Hematopoietic multipotent progenitor cell treated with erythropoietin and hydrocortisone succinate and interleukin-3 and kit ligand, for 4 days (in vitro differentiated cells): ENCODE measurements at places on chromosomes 11 and 22.

GRCh38 chr11:92826136-92826535, 143.3 kb upstream of the MTNR1B start:
- DNase-seq: no peak

- DNase-seq: no peak
Measured at GRCh38 chr22:41021061-41021612, 70.0 kb downstream of the RBX1 start.

GRCh38 chr11:119316729-119317591, at the start of gene MCAM:
Gene MCAM, minus strand, starts transcription at chr11:119317130. Its CDS starts 29 bp downstream, at chr11:119317101.
- DNase-seq: no peak

- DNase-seq: no peak
Measured at GRCh38 chr22:30944986-30945385, 23.6 kb downstream of the MORC2 start.

- DNase-seq: no peak
Measured at GRCh38 chr11:83661491-83662350, 375.6 kb upstream of the CCDC90B start.
